ENCODE measurements at places on chromosomes 5 and 9. TPM values are rescaled to one million over a fixed set of nuclear protein-coding genes. Genes with fewer than 3 reads are reported as not detected.

The CNTFR gene
- total RNA-seq = not detected

The ZNF79 gene
- total RNA-seq = 13.3 TPM

The GFI1B gene
- total RNA-seq = 0.19 TPM

The PCDHGB6 gene
- total RNA-seq = 0.33 TPM

The TMEM174 gene
- total RNA-seq = not detected

The HRH2 gene
- 0.88 TPM for total RNA-seq

The SMIM33 gene
- total RNA-seq = not detected

The ZDHHC11B gene
- 2.3 TPM for total RNA-seq

The ARL14EPL gene
- total RNA-seq = 1.0 TPM

The MAMDC4 gene
- 8.0 TPM for total RNA-seq

The GNE gene
- 26.5 TPM for total RNA-seq

The ANKRD31 gene
- not detected for total RNA-seq

The ACTBL2 gene
- not detected for total RNA-seq

The LCN6 gene
- not detected for total RNA-seq

The IFNA2 gene
- not detected for total RNA-seq

The ZCCHC9 gene
- total RNA-seq = 37.8 TPM

The PCDHB14 gene
- total RNA-seq = 17.6 TPM

The SLC22A5 gene
- 5.7 TPM for total RNA-seq

The TYRP1 gene
- total RNA-seq = 3.4 TPM

The GNAQ gene
- 38.4 TPM for total RNA-seq

The GCNT1 gene
- total RNA-seq = 1.6 TPM

The RAB3C gene
- not detected for total RNA-seq

The CARD19 gene
- total RNA-seq = 74.8 TPM

The SHC3 gene
- total RNA-seq = 0.24 TPM

Measured in A172 (cell line).